ENCODE measurements at places on chromosomes 6 and 20.
A peak's percentile ranks its signal among the peaks of the same experiment; 100 is the strongest.

- DNase-seq = no peak
These were observed 7.2 kb downstream of the CST7 start for GRCh38 chr20:24956001-24956841.

GRCh38 chr20:6051505-6051904 lies 2.4 kb downstream of the LRRN4 start:
- no peak for DNase-seq

DNA sequence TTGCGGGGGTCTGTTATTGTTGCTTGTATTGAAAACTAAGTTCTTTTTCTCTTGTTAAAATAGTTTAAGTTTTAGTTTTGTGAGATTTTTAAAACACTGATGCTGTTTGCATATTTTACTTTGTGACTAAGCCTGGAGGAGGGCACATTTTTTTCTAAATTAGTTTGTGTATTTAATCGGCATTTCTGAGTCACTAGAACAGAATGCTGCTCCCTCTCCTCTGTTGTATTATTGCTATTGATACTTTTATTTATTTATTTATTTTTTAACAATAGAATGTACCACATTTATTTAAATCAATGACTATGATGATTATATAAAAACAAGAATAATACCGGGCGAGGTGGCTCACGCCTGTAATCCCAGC lies 5.1 kb upstream of the FAM50B start:
- DNase-seq = no peak

DNA sequence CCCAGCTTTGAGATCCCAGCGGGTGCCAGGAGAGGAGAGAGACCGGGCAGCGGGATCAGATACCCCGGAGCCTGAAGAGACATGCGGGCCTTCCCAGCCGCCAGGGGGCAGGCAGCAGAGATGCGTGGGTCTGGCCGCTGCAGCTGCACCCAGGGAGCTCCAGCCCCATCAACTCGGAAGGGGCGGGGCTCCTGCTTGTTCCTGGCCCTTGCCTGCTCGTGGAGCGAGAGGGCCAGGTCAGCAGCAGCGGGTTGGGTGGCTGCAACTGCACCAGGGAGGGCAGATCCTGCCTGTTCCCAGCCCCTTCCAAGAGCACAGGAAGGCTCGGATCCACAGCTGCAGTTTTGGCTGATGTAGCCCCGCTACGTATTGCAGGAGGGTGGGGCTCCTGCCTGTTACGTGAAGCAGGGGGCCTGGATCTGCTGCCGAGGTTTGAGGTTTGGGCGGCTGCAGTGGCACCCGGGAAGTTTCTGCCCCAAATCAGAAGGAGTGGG lies 532.8 kb downstream of the RFPL4B start:
- no peak for DNase-seq

DNA sequence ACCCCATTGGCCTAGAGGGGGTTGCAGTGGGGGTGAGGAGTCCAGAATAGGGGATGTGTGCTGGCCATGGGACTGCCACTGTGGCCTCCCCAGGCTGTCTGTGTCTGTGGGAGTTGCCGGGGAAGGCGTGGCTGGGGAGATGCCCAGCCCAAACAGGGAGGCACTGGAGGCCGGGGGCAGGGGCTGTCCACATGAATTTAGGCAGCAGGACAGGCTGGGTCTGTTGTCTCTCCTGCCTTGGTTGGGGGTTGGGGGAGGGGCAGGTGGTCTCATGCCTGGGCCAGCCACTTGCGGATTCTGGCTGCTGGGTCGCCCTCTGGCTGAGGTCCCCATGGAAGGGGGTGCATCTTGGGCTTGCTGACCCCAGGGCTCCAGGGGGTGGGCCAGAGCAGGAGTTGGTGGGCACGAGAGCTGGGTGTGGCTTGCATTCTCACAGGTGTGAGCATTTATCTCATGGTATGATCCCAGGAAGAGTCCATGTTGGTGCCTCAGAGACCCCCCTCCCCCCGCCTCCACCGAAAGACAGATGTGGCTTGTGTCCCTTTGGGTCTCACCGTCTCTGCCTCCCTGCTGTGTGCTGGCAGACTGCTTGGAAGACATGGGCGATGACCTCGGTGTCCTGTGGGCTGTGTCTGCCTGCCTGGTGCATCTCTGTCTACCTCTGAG lies 4.0 kb downstream of the SOX18 start:
- DNase-seq = no peak

GRCh38 chr20:37369846-37370245 lies 23.9 kb downstream of the SRC start:
- DNase-seq = no peak

DNA sequence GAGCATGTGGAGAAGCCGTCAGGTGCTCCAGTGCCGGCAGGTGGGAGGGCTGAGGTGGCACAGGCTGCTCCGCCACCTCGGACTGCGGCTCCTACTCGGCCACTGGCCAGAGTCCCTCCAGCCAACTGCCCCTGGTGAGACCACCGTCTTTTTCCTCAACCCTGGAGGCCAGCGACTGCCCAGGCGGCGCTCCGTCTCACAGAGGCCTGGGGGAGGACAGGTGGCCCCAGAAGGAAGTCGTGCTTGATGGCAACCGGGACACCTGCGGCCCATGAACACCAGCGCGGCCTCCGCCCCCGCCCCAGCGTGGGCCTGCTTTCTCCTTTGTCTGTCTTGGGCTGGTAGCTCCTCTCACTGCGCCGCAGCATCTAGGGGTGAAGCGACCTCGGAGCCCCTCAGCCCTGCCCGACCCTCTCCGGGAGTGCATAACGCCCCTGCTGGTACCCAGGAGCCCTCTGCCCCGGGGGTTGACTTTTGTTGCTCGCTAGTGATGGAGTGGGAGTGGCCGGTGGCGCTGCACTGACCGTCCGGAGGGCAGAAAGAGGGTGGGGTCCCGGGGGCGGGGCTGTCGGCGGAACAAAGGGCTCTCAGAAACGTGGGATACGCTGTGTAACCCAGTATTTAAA lies 706 bp upstream of the TUBB2B start:
- DNase-seq = peak; percentile 45

DNA sequence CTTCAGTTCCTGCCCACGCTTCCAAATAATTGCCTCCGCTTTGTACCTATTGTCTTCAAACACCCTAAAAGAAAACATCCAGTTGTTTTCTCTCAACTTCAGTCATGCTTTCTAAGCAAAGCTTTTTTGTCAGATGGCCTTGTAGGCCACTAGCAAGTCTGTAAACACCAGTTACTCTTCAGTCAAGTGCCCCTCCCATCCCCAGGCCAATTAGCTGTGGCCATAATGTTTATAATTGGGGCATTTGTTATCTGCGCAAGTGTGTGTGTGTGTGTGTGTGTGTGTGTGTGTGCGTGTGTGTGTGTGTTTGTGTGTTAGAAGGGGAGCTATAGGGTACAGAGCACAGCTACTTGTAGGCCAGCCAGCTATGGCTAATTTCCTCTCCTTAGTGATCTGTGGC lies 272.4 kb upstream of the MARCKS start:
- no peak for DNase-seq

DNA sequence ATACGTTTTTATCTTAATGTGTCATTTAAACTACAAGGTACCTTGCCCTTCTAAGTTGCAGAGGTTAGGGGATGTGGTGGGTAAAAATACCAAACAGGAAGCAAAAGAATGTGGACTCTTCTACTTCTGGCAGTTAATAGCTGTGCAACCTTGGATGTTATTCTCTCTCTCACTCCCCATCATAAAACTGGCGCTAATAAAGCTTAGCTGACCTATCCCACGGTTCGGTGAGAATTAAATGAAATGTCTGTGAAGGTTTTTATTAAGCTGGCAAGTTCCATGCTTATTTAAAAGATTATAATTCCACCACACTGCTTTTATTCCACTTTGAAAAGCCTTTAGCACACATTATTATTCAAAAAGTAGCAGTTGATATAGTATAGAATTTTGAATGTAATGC lies 127.8 kb upstream of the SLC22A23 start:
- no peak for DNase-seq

DNA sequence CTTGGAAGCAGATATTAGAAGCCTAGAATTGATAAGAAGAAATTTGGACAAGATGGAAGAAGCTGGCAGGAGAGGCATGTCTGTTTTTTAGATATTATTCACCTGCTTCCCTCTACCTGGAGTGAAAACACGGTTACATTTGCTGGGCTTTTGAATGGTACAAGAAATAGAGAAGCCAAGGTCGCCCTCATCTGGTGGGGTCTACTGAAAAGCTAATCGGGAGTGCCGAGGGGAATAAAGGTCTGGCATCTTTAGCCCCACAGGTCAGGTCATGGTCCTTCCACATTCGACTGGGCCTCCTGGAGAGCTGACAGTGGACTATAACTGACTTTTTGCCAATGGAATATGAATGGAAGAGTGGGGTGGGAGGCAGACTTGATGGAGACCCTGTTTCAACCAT lies 4.6 kb upstream of the C2 start:
- no peak for DNase-seq

- peak; percentile 61 for DNase-seq
These were observed 84.2 kb downstream of the TRERF1 start for GRCh38 chr6:42367353-42368011.

- no peak for DNase-seq
These were observed 152.8 kb downstream of the TMEM200A start for GRCh38 chr6:130518588-130518987.

GRCh38 chr20:57802765-57803507 lies 93.1 kb upstream of the PMEPA1 start:
- DNase-seq = no peak

DNA sequence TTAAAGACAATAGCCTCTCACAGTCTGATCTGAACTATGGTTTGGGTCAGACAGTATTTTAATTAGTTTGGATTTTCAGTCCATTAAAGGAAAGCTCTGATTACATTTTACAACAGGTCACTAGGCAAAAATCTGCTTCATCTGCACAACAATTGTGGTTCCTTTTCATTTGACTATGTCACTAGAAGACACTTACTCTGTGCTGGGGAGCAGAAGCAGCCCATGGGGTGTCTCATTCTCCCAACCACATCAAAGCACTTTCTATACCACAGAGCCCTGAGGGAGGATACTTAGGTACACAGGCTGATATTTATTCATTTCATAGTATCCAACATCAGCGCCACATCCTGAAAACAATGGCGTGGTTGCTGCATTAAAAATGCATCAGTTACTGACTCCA lies 36.6 kb upstream of the HDAC2 start:
- peak; percentile 16 for DNase-seq

DNA sequence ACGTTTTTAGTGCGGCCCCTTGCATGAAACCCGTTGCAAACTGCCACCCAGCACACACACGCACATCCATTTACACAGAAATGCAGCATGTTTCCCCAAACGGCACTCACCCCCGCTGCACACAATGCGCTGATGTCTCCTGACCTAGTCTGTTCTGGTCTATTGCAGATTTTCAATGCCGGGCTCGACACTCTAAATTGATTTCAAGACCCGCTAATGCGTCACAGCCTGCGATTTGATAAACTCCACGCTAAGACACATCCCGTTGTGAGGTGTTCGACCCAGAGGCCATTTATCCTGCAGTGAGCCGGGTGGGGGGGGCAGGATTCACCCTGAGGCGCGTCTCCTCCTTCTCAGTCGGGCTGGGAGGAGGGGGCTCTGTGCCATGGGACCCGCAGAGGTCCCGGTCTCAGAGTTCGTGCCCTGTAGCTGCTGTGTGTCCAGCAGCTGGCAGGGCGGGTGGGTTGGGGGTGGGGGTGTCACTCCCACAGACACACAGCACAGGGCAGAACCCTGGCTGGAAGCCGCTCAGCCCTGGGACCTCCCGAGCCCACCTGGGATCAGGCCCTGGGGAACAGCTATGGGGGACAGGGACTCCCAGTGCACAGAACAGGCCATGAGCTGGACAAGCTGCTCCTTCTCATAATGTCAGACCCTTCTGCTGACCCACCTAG lies 367.9 kb downstream of the PREX1 start:
- DNase-seq = no peak

DNA sequence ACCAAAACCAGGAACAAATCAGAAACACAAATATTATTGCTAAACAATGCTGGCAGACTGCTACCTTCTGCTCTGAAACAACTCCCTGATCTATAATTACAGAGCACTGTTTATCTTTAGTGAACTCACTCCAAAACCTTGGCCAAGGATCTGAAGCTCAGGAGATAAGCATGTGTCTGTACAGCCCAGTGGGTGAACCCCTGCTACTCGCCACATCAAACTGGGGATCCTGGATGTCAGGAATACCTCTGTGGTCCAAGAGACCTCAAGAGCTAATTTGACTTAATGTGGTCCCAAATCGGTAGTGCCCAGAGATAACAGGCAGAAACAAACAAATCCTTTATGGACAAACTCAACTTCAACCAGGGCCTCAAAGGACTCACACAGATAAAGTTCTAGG lies 381.8 kb downstream of the KIF16B start:
- no peak for DNase-seq

GRCh38 chr6:33313105-33313708 lies 671 bp downstream of the TAPBP start:
- peak; percentile 66 for DNase-seq

DNA sequence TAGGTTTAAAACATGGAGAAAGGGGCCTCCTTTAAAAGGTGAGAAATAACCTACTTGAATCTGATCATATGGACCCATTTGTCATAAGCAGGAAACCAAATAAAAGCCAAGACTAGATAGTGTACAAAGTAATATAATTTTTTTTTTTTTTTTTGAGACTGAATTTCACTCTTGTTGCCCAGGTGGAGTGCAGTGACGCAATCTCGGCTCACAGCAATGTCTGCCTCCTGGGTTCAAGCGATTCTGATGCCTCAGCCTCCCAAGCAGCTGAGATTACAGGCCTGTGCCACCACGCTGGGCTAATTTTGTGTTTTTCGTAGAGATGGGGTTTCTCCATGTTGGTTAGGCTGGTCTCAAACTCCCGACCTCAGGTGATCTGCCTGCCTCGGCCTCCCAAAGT lies 89.2 kb downstream of the SASH1 start:
- DNase-seq = no peak

GRCh38 chr6:19463250-19463649 lies 373.9 kb upstream of the ID4 start:
- DNase-seq = no peak

GRCh38 chr6:112752305-112752704 lies 405.2 kb downstream of the RFPL4B start:
- no peak for DNase-seq

DNA sequence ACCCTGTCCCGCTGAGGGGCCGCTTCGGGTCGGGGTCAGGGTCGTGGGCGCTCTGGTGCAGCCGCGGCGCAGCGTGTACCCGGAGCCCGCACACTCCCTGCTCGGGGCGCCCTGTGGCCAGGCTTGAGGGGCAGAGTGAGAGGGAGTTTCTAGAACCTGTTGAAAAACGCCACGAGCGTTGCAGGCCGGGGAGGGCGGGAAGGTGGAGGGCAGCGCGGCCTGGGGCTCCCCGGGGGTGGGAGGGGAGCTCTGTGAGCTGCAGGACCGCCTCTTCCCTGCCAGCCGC lies 539 bp upstream of the BHLHE23 start:
- DNase-seq = no peak

All from activated T-cell treated with anti-CD3 and anti-CD28 coated beads, Interleukin-2, amount 50 U/mL, for 48 hours (primary cell).